ENCODE measurements at places on chromosomes 3 and 15.

DNA sequence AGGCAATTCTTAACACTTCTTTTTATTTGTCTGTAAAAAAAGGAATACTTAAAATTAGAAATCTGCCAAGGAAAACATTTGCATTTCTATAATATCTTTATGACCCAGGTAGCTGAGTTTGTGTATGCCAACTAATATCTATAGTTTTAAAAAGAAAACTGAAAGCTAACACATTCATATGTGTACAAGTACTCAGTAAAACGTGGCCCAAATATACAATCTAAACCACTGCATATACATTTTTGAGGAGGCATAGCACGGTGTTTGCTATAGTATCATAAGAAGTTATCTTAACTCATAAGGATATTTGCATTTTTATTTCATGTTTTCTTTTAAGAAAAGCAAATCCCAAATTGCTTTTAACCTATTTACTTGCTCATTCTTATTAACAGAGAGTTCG lies 172.7 kb downstream of the ZBTB20 start:
- no peak for DNase-seq

DNA sequence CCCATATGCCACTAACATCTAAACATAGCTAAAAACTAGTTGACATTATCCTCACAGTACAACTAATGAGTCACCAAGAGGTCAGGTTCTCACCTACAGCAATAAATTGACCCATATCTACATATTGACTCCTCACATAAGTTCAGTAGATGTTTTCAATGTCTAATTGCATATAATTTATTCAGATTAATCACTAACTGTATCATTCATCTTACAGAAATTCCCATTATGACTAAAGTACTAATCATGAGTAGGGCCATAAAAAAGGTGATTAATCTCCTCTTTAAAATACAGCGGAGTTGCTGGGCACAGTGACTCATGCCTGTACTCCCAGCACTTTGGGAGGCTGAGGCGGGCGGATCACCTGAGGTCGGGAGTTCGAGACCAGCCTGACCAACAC lies 82.4 kb upstream of the ST3GAL6 start:
- no peak for DNase-seq

DNA sequence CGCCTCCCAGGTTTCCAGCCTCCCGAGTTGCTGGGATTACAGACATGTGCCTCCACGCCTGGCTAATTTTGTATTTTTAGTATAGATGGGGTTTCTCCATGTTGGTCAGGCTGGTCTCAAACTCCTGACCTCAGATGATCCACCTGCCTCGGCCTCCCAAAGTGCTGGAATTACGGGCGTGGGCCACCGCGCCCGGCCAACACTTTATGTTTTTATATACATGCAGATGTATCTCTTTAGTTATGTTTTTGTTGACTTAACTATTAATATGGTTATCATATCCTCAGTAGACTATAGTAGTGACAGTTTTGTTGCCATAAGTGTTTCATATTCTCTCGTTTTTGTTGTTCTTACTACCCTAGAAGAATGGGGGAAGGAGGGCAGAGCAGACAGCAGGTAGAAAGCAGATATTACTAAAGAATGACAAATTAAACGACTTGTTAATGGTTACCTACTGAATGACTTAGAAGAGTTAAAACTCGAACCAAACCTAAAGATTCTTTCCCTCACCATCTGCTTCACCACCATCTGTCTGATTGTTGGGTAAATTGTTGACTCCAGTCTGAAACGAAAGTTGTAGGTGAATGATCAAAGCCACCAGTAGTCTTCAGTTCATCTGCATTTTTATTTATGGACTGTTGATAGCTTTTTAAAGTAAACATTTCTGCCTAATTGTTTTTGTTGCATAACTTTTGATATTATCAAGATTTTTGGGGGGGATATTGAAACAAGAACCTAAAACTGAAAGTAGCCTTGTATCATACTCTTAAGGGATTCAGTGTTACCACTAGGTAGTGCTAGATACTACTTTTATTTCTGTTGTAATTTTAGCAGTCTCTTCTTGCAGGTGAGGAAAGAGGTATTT lies 89.3 kb downstream of the RASA2 start:
- DNase-seq = no peak

- no peak for DNase-seq
Measured at GRCh38 chr15:50933341-50933740, 24.9 kb downstream of the AP4E1 start.

DNA sequence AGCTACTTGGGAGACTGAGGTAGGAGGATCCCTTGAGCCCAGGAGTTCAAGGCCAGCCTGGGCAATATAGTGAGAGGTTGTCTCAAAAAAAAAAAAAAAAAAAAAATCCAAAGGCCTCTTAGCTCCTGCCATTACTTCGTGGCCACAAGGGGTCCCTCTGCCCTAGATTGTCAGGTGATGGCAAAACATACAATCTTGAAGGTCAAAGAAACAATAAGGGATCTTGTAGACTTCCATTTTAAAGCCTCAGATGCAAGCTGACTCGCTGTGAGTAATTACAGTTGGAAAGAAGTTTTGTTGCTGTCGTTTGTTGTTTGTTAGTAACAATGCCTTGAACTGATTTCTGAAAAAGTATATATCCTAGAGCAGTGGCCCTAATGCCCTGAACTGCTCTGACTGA lies 55.9 kb upstream of the PLCL2 start:
- DNase-seq = peak; percentile 54

DNA sequence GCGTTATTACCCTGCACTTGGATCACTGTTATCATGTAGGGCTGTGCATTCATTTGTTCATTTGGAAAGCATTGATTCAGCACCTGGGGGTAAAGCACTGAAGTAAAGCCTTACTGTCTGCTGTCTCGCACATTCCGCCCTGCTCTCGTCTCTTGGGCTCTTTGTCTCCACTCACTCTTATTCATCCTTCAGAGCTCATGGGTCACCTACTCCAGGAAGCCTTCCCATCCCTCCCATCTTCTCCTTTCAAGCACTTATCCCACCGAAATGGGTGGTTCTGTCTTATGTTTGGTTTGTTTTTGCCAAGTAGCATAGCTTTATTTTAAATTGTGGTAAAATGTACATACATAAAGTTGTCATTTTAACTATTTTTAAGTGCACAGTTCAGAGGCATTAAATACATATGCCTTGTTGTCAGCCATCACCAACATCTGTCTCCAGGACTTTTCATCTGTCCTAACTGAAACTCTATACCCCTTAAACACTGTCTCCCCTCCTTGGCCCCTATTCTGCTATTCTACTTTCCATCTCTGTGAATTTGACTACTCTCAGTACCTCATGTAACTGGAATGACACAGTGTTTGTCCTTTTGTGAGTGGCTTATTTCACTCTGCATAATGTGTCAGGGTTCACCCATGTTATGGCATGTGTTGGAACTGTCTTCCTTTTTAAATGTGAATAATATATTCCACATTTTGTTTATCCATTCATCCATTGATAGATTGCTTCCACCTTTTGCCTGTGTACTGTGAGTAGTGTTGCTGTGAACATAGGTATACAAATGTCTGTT lies 9.3 kb downstream of the DIS3L start:
- no peak for DNase-seq

- no peak for DNase-seq
Measured at GRCh38 chr3:186258968-186259367, 103.1 kb downstream of the DGKG start.

GRCh38 chr3:144636833-144637232 lies 665.2 kb downstream of the DIPK2A start:
- no peak for DNase-seq

DNA sequence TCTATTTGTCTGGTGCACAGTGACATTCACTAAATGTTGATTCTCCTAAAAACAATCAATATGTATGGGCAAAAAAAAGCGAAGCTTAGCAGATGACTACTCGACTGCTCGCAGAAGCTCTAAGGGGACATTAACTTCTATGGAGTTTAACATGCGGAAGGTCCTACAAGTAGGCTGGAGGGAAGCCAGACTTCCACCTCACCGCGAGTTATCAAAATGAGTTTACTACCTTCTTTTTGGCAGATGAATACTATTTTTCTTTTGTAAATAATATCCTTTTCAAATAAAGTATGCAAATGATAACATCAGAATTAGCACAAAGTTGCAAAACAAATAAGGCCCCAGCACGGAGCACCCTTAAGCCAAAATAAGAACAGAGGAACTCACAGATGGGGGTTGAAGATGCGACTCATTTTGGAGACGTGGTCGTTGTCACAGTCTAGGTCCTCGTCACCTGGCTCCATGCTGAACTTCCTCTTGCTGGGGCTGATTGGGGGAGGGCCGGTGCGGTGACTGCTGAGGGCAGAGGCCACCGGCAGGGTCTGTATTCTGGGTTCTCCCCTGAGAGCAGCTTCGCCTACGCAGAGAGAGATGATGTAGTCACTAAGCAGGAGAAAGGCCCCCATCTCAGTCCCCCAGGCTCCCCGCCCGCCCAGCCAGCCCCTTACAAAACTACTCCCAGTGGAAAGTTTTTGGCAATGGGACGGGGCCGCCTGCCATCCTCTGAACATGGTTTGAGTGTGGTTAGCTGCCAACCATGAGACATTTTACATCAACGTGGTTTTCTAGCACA lies 42.1 kb downstream of the VGLL4 start:
- DNase-seq = peak; percentile 75

Data from stimulated activated naive CD8-positive, alpha-beta T cell treated with anti-CD3 and anti-CD28 coated beads, Interleukin-15, amount 100 ng/mL, for 72 hours (primary cell).